ENCODE measurements at places on chromosomes 1 and 21.

- DNase-seq, result no peak
Measured at GRCh38 chr1:65889441-65889840, 96.7 kb downstream of the PDE4B start.

- DNase-seq, result no peak
Measured at GRCh38 chr1:187010571-187011309, 182.0 kb downstream of the PLA2G4A start.

- no peak for DNase-seq
Measured at GRCh38 chr21:21897275-21897883, 899.2 kb downstream of the NCAM2 start.

DNA sequence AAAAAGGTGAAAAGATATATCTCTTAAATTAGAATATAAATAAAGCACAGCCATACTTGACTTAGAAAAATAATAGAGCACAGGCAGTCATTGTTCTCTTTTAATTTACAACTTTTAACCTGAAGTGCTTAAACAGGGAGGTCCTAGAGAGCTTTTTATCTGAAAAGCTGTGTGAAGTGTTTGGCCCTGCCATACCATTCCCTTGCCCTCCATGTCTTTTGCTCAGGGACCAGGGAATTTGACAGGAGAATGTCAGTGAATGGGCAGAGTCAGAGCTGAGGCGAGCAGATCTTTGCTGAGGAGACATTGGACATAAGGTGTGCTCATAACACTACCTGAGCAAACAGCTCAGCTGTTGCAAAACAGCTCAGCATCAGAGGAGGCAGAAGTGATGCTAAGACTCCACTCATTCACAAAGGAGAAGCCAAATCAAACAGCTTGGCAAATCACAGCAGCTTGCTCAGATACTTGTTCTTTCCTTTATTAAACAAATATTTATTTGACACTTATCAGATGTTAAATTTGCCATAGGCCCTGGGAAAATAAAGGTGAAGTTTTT, 14.9 kb upstream of the MGST3 start:
- no peak for DNase-seq

- no peak for DNase-seq
Measured at GRCh38 chr1:90823686-90824085, 106.6 kb upstream of the BARHL2 start.

- no peak for DNase-seq
Measured at GRCh38 chr21:35147439-35147838, 98.3 kb upstream of the RUNX1 start.

GRCh38 chr1:153678519-153679336, at the start of gene NPR1:
Gene NPR1, plus strand, starts transcription at chr1:153678688. Its CDS starts 421 bp downstream, at chr1:153679109.
- no peak for DNase-seq

- no peak for DNase-seq
Measured at GRCh38 chr21:25506887-25507286, 100.4 kb downstream of the MRPL39 start.

DNA sequence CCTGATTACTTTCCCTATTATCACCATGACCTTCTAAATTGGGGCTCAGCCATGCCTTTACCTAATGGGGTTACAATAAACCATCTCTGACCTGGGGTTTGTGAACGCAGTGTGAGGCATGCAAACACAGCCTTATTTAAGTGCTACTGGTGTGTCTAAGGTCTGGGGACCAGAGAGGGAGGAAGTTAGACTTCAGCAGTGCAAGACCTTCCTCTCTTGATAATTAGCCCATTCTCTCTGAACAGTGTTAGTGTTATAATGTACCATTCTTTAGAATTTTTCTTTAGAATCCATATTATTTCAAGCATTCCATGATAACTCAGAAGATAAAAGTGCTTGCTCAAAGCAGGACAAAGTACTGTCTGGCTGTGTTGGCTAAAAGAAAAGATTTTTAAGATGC, 10.5 kb upstream of the LRRC8D start:
- no peak for DNase-seq

- DNase-seq, result no peak
Measured at GRCh38 chr1:82924666-82925065, 1074.3 kb downstream of the TTLL7 start.

DNA sequence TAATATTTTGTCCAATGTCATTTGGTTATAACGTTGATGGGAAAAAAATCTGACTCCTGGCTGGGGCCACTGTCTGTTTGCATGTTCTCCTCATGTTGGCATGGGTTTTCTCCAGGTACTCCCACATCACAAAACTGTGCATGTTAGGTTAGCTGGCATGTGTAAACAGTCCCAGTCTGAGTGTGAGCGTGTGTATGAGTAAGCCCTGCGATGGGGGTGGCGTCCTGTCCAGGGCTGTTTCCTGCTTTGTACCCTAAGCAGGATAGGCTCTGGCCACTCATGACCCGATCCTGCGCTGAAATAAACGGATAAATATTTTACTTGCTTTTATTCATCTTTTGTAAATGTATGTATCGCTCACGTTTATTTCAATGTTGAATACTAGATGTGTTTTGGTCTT, 13.5 kb downstream of the EFCAB14 start:
- no peak for DNase-seq

DNA sequence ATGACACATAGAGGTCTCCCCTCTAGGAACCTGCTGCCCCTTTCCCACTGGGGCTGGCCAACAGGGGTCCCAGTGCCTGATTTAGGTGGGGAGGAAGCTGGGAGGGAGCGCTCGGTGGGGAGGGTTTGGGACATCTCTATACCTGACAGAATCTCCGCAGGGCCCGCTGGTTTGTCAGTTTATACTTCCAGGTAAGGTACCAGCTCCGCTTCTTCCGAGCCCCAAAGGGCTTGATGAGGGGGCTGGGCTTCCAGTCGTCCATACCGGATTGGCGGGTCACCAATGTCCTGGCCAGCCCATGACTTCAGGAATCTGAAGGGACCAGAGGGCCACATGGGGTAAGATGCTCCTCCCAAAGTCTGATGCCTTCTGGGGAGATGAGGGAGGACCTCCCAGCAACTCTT, 672 bp downstream of the POMGNT1 start:
- no peak for DNase-seq

DNA sequence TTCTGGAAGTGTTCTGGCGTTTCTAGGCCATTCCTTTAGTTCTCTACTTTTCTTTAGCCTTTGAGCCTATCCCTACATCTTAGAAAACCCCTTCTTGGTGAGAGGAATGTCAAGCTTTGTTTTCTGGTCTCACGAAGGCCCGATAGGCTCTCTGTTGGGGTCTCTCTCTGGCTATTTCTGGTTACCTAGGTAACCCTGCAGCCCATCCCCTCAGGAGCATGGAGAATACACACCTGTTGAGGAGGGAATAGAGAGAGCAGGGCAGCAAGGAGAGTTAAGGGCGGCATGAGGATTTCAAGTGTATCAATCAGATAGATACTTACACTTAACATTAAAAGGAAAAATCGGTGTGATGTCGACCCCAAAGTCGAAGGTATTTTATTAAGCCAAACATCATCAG, 45.7 kb downstream of the LRRC8D start:
- no peak for DNase-seq

- no peak for DNase-seq
Measured at GRCh38 chr1:153220606-153221303, 3.4 kb downstream of the PRR9 start.

DNA sequence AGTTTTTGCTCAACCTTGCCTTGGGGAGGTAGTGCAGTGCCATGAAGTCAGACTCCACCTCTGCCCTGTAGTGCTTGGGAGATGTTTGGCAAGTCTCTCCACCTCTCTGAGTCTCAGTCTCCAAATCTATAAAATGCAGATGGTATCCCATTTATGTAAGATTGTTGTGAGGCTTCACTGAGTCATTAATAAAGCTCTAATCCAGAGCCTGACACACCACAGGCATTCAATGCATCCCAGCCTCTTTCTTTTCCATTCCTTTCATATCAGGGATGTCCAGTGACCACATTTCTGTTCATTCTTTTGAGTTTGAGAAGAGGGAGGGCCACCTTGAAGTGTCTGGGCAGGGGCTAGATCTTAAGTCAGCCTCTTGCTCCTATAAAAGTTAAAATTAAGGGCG, 37.6 kb upstream of the LMO4 start:
- no peak for DNase-seq

DNA sequence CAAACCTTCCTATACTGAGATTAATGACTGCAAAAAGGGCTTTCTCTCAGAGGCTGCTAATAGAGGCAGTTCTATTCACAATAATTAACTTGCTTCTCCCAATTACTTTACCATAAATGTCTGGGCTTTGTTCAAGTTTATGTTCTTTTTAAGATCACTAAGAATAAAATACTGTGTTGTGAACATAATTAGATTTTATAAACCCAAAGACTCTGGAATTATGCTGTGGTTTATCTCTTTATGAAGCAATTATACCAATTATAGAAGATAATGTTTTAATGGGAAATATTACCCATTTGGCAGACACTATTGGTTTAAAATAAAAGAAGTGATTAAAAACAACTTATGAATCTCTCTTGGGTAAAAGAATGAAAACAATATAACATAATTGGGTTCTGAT, 43.5 kb upstream of the IL12RB2 start:
- no peak for DNase-seq

DNA sequence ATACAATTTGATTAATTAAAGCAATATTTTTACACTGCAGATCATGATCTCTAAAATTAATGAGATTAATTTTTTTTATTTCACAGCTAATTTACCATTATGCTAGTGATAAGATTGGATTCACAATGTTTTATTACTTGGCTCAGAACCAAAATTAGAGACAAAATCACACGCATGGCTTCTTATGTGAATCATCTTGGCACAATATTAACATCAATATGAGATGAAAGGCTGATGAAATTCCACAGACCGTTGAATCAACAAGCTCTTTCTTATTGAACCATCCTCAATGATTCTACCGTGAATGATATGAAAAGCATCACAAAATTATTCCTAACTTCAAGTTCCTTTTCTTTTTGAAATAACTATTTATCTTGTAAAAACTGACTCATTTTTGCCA, 544.9 kb downstream of the KCNT2 start:
- no peak for DNase-seq

DNA sequence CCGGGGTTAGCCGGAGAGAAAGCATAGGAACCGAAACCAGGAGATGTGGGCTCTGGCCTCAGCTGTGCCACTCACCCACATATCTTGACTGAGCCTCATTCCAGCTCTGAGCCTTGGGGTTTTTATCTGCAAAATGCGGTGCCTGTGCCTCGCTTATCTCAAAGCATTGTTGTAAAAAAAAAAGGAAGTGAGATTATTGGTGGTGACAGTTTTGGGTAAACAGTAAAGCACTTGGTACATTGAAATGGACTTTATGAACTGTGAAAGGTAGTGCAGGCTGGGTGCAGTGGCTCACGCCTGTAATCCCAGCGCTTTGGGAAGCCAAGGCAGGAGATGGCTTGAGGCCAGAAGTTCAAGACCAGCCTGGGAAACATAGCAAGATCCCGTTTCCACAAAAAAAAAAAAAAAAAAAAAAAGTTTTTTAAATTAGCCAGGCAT, 3.8 kb downstream of the PTAFR start:
- no peak for DNase-seq

DNA sequence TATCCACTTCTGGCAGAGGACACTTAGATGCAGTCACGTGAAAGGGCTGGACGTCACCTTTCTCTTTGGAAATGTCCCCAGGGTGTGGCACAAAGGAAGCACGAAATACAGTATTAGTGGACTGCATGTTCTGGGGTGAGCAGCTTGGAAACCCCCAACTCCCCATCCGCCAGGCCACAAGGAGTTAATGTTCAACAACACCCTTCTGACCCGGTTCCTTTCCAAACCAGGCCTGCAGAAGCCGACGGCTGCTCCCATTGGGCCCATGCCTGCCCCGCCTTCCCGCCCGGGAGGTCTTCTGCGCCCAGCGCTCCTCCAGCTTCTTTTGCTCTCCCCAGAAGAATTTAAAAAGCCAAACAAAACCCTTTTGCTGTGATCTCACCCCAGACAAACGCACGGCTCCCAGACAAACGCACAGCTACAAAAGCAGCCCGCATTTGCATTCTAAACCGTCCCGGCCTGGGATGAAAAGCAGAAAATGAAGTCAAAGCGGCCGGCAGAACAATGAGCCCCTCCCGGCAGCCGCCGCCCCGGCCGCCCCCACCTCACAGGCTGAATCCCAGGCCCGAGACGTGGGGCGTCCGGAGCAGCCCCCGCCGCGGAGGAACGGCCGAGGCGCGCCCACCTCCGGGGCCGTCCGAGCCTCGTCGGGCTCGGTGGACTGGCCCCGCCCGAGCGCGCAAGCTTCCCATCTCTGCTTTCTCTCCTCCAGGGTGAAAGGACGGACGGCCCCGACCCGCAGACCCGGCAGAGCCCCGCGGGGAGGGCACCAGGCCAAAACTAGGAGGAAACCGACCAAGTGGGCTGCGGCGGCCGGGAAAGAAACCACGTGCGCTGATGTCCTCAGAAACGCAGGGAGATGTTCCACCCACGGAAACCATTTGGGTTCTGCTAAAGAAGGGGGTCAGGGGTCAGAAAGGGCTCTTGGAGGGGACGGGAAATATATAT, 101.9 kb downstream of the PLPP3 start:
- no peak for DNase-seq

DNA sequence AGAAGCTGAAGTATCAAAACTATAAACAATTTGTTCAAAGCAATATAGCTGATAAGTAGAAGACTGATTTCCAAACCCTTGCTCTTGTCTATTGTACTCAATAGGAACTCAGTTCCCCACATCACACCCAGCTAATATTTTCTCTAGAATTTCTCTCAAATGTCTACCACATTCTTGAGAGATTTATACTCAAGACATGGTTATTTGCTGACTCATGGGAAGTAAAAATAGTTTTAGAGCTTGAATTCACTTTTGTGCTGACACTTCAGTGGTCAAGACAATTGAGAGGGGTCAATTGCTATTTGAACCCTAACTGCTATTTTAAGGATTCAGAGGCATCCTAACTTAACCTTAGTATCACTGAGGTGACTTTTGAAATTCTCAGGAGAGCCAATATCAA, 99.0 kb downstream of the TNNI3K start:
- no peak for DNase-seq

- no peak for DNase-seq
Measured at GRCh38 chr1:230326971-230327891, 98.9 kb downstream of the PGBD5 start.

- no peak for DNase-seq
Measured at GRCh38 chr1:235423214-235423652, 56.0 kb downstream of the TBCE start.

DNA sequence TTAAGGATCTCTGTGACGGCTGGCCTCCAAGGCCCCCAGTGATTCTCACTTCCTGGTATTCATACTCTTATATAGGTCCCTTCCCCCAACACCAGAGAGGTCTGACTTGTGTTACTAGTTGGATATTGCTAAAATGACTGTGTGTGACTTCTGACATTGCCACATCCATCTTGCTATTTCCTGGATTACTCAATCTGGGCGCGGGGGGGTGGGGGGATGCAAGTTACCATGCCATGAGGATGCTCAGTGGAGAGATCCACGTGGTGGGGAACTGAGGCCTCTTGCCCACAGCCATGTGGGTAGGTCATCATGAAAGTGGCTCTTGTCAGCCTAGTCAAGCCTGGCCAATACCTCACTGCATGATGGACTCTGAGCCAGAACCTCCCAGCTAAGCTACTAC, 117.0 kb downstream of the UBE2U start:
- DNase-seq, result no peak

DNA sequence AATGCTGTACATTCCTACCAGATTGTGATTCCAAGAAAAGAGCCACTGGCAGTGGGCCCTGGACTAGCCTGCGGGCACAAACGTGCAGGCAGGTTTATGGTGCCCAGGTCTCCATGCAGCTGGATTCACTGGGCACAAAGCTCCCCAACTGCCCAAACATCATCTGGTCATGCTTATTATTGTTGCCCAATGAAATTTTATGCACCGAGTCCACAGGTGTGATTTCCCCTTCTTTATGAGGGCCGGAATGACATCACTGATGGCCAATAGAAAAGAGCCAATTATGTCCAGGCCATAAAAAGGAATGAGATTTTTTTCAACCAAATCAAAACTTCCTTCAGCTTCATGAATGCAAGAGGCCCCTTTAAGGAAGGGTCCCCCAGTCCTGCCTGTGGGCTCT, 66.2 kb downstream of the ERI3 start:
- no peak for DNase-seq
